ENCODE measurements at places on chromosomes 12 and 14.
A peak's percentile ranks its signal among the peaks of the same experiment; 100 is the strongest.

DNA sequence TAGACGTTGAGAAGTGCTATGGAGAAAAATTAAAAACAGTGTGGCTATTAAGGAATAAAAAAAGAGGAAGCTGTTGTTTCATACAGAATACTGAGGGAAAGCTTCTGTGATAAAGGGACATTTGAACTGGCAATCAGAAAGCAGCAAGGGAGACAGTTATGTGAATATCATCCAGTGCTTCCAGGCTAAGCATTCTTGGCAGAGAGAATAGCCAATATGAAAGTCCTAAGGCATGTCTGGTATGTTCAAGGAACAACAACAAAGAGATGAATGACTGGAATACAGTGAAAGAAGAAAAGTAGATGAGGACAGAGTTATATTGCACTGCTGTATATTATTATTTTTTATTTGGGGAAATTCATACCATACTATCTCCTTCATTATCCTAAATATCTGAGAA, 23.9 kb downstream of the SCAF11 start:
- DNase-seq: peak; percentile 60

GRCh38 chr14:70011098-70011497, 131.9 kb downstream of the SMOC1 start:
- no peak for DNase-seq

DNA sequence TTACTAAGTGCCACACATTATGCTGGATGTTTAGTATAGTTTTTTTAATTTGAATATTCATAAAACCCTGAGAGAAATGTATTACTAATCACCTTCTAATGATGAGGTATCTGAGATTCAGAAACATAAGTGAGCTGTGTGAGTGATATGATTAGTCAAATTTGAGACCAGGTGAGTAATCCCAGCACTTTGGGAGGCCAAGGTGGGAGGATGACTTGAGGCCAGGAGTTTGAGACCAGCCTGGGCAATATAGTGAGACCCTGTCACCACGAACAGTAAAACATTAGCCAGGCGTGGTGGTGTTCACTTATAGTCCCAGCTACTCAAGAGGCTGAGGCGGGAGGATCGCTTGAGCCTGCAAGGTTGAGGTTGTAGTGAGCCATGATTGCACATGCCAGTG, 438.4 kb downstream of the RAD51B start:
- DNase-seq: no peak

DNA sequence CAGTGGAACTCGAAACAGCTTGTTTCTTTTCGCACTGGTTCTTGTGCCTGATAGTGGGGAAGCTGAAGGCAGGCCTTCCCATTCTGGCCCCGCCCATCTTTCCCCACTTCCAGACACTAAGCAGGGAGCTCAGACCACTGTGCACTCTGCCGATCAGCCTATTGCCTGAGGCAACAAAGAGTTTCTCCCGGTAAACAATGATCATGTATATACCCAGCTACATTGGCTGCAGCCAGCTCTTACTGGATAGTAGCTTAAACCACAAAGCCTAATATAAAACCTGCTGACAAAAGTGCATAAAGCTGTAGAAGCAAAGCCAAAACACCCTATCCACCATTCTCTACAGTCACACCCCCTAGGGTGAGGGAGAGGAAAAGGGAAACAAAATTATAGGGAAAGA, 24.7 kb upstream of the GLIPR1 start:
- DNase-seq: no peak

GRCh38 chr12:13198876-13199275, 2.4 kb downstream of the EMP1 start:
- no peak for DNase-seq

- peak; percentile 50 for DNase-seq
These were observed 4.7 kb downstream of the NAB2 start for GRCh38 chr12:57093415-57094207.

- DNase-seq: peak; percentile 57
These were observed 117.5 kb downstream of the DAAM1 start for GRCh38 chr14:59305836-59306555.

DNA sequence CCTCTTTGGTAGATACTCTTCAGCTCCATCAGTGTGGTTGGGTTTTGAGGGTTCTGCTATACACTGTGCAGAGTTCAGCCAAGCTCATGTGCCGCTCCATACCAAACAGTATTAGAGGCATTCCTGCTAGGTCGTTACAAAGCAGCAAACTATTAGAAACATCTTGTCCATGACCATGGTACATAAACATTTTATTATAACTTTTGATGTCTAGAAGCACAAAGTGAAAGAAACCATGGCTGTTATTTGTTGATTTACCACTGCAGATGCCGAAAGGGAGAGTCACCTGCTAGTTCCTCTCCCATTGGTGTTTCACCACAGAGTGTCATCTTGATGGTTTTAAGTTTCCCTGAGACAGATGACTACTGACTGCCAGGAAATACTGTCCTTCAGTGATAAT, 242.0 kb downstream of the ADAMTS20 start:
- DNase-seq: peak; percentile 56

DNA sequence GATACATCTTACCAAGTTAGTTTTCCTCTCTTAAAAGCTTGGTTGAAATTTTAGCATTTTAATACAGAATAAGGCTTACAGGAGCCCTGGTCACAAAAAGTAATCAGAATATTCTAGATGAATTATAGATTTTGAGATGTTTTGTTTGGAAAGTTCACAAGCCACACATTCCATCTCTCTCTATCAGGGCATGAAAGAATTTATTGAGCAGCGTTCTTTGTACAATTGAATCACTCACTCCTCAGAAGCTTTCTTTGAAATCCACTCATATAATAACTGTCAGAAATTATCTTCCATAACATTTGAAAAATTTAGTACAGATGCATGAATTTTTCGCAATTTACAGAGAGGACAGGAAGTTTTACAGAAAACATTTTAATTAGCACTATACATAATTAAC, 938.6 kb upstream of the MDGA2 start:
- DNase-seq: no peak

DNA sequence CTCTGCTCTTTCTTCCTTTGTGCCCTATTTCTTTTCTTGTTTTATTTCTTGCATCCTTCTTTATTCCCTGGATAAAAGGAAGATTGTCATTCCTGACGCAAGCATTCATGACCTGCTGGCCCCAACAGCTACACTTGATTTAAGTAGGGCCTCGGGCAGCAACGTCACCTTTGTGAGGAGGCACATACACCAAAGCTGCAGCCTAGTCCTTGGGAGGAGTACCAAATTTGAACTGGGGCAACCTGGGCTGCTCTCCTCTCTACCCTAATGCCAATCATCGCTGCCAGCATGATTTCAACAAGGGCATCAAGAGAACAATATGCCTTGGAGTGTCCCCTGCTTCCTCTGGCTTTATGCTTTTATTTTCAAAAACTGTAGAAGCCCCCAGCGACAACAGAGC, 76.4 kb downstream of the C12orf50 start:
- no peak for DNase-seq
